ENCODE measurements at places on chromosomes 3 and 15.

DNA sequence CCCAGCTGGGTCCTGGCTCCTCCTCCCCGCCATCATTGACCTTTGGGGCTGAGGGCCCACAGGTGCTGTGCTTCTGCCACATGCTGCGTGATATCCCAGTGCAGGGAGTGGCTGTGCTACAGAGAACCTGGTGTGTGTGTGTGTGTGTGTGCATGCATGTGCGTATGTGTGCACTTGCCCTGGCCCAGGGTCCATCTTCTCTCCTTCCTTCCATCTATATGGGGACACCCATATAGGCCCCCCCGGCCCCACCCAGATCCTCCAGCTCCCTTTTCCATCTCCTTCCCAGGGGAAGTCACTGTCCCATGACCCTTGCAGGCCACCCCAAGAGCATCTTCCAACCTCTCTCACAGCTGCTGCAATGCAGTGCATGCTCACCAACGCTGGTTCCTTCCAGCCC, 12.6 kb downstream of the RASGRF1 start:
- no peak for DNase-seq

DNA sequence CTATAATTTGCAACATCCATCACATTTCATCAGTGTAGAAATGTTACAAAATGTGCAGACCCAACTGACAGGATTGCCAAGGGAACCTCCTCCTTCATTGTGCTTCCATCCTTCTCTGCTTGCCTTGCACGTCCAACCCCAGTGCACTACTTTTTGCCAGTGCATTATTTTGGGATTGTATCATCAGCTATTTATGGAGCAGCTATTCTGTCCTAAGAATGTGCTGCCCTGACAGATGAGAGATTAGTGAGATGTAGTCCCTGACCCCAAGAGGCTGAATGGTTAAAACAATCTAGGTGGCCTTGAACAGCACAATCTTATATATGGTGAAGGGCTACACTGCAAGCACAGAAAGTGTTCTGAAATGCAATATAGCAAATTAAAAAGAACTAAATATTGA, 935.8 kb downstream of the IGSF11 start:
- no peak for DNase-seq

- DNase-seq, result no peak
Measured at GRCh38 chr3:126557761-126558160, 971 bp downstream of the C3orf22 start.

- no peak for DNase-seq
Measured at GRCh38 chr3:160546727-160547126, 18.6 kb downstream of the KPNA4 start.

DNA sequence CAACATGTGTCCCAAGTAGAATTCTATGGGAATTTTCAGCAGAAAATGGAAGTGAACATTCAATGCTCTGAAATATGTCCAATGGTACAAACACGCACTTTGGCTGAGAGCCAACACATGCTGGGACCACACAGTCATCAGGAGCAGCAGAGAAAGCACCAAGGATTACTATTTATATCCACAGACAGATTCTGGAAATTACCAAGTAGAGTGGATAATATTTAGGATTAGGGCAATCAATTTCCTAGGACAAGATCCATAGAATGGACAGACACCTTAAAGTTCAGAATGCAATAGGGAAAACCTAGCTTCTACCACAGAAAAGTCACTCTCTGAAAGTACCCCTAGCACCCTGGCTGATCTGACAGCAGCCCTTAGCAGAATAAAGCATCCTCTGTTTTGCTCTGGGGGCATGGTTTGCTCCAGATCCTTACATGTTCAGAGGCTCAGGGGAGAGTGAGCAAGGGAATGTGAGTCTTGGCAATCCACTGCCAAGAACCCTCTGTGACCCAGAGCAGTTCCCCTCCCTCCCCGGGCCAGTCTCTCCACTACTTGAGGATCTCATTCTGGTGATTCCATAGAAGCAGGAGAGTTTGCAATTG, 206.0 kb upstream of the WNT5A start:
- DNase-seq, result no peak

DNA sequence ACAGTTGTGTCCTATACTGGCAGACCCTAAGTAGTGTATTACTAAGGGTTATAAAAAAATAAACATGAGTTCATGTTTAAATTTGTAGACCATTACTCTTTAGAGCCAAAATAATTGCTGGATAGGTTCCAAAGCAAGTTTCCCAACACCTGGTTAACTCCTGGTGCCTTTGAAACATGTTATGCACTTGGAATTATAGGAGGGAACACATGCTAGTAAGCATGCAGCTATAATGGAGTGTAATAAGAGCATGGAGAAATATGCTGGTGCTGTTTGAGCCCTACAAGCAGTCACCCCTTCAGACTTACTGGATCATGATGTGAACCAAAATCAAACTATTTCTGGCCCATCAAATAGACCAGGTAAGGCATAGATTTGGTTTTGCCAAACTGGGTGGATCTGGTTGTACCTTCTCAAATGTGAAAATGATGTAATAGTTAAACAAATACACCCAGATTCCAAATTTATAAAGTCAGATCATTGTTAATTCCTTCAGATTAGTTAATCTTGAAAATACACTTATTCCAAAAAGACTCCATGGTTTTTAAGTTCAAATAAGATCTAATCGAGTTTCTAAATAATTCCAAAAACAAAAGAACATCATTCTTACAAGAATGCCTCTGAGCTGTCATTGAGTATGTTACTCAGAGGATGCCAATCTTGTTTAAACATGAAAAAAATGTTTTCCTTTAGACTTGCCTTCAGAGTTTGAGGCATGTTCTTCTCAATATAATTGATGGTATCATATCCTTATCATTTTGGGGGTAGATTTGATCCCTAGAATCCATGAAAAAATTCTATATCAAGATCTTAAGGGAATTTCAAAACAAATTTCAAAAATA, 69.3 kb downstream of the LRRC28 start:
- no peak for DNase-seq

- DNase-seq, result no peak
Measured at GRCh38 chr3:189103208-189103607, 68.6 kb upstream of the TPRG1 start.

DNA sequence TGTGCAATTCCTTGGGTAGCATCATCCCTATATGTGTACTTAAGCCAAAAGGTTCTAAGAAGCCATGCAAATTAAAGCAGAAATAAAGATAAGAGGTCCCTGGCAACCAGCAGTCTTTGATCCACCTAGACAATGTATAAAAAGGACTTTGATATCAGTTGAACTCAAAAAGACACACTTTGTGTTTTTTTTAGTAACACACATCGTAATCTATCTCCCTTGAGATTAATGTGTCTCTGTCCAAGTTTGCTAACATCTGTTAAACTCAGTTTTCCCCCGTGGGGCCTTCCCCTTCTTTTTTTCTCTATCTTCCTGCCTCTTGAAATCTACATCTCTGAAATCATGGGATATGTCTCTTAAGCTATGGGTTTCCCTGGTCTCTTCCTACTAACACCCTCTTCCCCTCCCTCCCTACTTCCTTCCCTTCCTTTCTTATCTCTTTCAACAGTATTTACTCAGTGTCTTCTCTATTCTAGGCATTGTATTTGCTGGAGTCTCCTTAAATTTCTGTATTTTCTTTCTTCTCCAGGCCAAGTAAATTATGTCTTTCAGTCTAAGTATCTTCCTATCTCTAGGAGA, 27.7 kb downstream of the ALDH1A2 start:
- no peak for DNase-seq

GRCh38 chr15:90885432-90886290, 1.4 kb downstream of the FES start:
- peak; percentile 68 for DNase-seq

DNA sequence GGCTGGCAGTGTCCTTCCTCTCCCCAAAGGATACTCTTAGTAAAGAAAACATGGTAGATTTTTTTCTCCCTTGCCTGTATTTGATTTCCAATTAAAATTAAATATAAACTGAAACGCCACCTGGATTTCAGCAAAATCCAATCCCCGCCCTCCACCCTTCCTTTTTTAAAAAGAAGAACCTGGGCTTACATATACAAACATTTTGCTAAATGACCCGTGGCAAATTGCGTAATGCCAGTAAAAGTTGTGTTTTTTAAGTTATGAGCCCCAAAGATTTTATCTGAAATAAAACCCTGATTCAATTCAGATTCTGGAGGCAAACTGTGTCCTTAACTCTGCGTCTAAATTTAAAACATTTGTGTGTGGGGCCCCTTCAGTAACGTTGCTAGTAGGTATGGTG, 403.0 kb downstream of the FOXP1 start:
- no peak for DNase-seq

GRCh38 chr15:41992803-41993190, 20.4 kb upstream of the EHD4 start:
- DNase-seq, result no peak

- DNase-seq, result no peak
Measured at GRCh38 chr3:146464005-146464595, 5.3 kb downstream of the PLSCR2 start.

GRCh38 chr15:60520825-60521368, 42.0 kb upstream of the ICE2 start:
- DNase-seq, result peak; percentile 63

Measured in stimulated activated naive CD4-positive, alpha-beta T cell treated with Interleukin-2 at 50 U/mL for 16 hours (primary cell).